ENCODE measurements at places on chromosomes 5 and 9.

GRCh38 chr5:81778642-81779041 lies 27.7 kb upstream of the SSBP2 start:
- DNase-seq = peak; percentile 56

- DNase-seq = no peak
Measured at GRCh38 chr5:95086927-95087815, 197.7 kb downstream of the MCTP1 start.

GRCh38 chr9:136975644-136976043 lies 1.7 kb upstream of the PTGDS start:
- DNase-seq = no peak

- DNase-seq = peak; percentile 94
Measured at GRCh38 chr9:110069326-110070248, 138.4 kb downstream of the C9orf152 start.

DNA sequence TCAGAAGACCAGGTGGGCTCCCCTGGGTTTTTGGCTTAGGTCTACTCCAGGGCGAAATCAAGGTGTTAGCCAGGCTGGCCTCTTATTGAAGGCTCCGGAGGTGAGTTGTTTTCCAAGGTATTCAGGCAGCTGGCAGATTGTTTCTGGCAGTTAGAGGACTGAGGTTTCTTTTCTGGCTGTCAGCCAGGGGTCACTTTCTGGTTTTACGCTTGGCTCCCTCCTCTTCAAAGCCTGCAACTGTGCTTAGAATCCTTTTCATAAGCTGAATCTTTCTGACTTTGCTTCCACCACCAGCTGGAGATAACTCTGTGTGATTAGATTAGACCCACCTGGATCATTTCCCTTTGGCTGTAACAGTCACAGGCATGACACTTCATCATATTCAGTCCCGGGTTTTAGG lies 24.6 kb downstream of the RFK start:
- no peak for DNase-seq

DNA sequence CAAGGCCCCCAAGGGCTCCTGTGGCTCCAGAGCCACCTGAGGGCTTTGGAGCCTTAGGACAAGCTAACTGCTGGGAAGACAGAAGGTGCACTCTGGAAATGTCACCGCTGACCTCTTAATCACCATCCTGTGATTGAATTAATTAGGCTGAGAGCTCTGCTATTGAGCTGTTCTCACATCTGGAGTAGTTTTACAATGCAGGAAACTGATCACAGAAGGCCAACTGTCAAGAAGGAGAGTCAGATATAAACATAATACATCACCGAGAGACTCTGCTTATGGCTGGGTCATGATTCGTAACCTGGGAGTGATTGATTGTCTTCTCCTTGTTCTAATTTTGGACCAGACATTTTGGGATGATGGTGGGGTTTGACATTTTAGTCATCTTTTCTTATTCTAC lies 226.1 kb downstream of the SLIT3 start:
- DNase-seq = no peak

DNA sequence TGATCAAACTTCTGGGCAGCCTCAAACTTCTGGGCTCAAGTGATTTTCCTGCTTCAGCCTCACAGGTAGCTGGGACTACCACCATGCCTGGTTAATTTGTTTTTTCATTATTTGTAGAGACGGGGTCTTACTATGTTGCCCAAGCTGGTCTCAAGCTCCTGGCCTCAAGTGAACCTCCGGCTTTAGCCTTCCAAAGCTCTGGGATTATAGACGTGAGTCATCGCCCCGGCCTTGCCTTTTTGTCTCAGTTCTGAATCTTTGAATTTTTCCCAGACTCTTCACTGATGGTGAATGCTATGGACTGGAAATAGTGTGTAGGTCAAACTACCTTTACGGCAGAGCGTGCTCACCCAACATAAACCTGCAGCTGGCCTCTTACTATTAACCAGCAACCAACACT lies 32.3 kb upstream of the EGFLAM start:
- DNase-seq = no peak

- no peak for DNase-seq
Measured at GRCh38 chr9:95177617-95178016, 139.9 kb downstream of the FANCC start.

DNA sequence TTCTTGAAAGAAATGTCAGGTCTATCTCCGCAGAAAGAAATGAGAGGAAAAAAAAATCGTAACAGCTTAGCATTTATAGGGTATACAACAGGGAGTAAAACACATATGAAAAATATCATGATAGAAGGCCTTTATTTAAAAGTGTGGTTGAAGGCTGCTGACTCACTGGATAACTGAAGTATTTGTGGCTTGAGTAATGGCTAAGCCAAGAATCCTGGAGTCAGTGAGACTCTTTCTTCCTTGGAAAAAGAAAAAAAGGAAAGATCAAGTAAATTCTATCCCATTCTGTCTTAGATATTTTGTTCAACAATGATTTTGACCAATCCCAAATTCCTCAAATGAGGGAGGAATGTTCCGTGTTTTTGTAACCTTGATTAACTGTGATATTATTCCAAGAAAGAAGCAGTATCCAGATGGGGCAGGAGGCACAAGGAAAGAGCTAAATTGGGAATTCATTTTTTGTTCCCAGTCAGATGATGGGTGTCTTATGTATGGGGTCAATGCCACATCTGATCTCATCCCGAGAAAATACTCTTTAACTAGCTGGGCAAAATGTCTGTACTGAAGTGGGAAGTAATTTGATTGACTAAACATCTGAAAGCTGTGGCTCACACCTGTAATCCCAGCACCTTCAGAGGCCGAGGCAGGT lies 64.3 kb upstream of the MYO10 start:
- peak; percentile 91 for DNase-seq
